ENCODE measurements at places on chromosomes 5 and 9. TPM values are rescaled to one million over a fixed set of nuclear protein-coding genes. Genes with fewer than 3 reads are reported as not detected.

LRRC19 gene
- not detected for total RNA-seq

ENTPD2 gene
- not detected for total RNA-seq

SPINK7 gene
- total RNA-seq, result not detected

TAS2R1 gene
- total RNA-seq, result not detected

RGMB gene
- total RNA-seq, result 39.4 TPM

Data from vein endothelial cell (primary cell).